ENCODE measurements at places on chromosomes 7 and 10. TPM values are rescaled to one million over a fixed set of nuclear protein-coding genes. Genes with fewer than 3 reads are reported as not detected.

Gene ST8SIA6
- not detected for total RNA-seq

- DNase-seq, result no peak
Measured at GRCh38 chr10:27911539-27911938, 87.3 kb downstream of the ODAD2 start.

GRCh38 chr7:115221456-115221855, 299.6 kb downstream of the MDFIC start:
- no peak for DNase-seq

- no peak for DNase-seq
Measured at GRCh38 chr7:112190120-112190519, 16.1 kb downstream of the DOCK4 start.

Measured in activated CD4-positive, alpha-beta T cell treated with anti-CD3 and anti-CD28 coated beads, Interleukin-2, amount 10 ng/mL, durations not matched to agents 24 days and 14 days (primary cell).